ENCODE measurements at places on chromosomes 7 and 10.

DNA sequence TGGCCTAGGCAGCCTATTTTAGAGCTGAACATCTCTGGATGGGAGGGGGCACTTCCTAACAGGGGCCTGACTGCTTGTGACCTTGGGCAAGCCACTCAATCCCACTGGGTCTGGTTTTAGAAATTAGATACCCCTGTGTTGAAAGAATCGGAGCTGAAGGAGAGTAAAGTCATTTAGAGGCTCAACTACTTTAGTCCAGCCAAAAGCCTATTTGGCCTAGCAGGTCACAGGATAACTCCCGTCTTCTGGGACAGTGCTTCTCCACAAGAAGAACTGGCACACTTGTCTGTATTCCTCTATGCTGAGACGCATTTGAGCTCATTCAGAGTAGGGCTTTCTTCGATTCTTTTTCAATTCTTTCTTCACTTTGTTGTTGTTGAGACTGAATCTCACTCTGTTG, 224.2 kb downstream of the CHCHD3 start:
- no peak for DNase-seq

- no peak for DNase-seq
These were observed 125.6 kb downstream of the DNAJB6 start for GRCh38 chr7:157462419-157462771.

- no peak for DNase-seq
These were observed 64.2 kb upstream of the GNAI1 start for GRCh38 chr7:80070391-80070790.

- no peak for DNase-seq
These were observed 61.9 kb upstream of the EBF3 start for GRCh38 chr10:130025811-130026485.

DNA sequence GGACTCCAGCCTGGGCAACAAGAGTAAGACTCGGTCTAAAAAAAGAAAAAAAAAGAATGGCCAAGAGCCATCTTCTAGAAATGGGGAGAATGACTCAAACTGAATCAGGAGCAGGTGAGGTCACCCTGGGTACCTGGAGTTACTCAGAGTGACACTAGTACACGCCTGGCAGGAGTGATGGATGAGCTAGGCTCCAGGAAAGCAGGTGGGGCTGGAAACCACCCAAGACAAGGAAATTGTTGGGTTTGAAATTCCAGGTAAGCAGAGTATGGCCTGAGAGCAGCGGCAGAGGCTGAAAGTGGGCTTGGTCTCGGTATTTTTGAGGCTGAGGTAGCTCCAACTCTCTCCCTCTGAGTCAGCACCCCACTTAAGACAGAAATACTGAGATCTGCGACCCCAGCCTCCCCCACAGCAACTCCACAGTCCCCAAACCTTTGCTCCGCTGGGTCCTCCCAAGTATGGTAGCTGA, 18.5 kb downstream of the DDIT4 start:
- DNase-seq: no peak

DNA sequence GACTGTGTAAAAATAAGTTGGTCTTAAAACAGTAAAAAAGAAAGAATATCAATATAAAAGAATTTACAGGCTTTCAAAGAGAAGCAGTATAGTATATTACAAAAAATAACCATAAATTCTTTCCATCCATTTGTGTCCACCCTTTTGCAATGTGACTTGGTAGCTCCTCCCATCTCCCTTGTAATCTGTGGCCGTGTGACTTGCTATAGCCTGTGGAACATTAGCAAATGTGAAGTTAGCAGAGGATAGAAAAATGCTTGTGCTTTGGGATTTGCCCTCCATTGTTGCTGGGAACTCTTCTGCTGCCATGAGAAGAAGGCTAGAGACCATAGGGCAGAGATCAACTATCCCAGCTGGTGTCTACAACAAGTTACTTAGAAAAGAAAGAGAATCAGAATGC, 30.2 kb downstream of the KLHL7 start:
- DNase-seq: no peak

All from esophagus squamous epithelium (tissue), 5 donors.